ENCODE measurements at places on chromosomes 3 and 15. TPM values are rescaled to one million over a fixed set of nuclear protein-coding genes. Genes with fewer than 3 reads are reported as not detected.
A peak's percentile ranks its signal among the peaks of the same experiment; 100 is the strongest.

DNA sequence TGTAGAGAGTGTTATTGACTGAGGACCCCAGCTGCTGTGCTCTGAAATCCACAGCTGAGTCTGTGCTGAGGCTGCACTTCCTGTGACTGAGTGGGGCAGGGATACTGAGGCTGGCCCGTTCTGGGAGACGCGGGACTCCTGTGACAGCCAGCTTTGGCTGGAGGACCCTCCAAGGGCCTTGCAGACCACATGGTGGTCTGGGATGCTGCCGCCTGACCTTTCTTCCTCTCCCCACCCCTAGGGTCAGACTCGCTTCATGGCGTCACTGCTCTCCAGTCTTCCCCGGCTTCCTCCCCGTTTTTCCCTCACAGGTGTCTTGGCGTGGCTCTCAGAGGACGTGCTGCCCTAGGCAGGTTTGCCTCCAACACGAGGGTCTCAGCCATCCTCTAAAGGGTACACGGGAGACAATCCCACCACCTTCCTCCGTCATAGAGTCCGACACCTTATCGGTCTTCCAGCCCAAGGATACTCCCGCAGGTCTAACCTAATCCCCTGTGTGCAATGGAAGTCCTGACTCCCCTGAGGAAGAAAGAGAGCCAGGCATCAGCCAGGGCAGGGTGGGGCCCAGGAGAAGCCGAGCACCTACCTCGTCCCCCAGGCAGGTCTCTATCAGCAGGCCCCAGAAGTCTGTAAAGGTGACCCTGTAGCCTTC is 19.9 kb upstream of the EHD4 start:
- H3K36me3 ChIP-seq = no peaks in the 10 kb centered on the region
- H3K27ac ChIP-seq = no peak overlapping the region
- H3K27me3 ChIP-seq = peaks cover 9% of the 10 kb centered on the region
- no peak for DNase-seq

GRCh38 chr15:25240461-25241021 is 198.3 kb downstream of the UBE3A start:
- H3K36me3 ChIP-seq = no peaks in the 10 kb centered on the region
- no peak overlapping the region for H3K4me3 ChIP-seq
- no peak overlapping the region for H3K27ac ChIP-seq
- no peaks in the 10 kb centered on the region for H3K4me1 ChIP-seq
- H3K27me3 ChIP-seq = no peaks in the 10 kb centered on the region
- DNase-seq = no peak

Gene FOXB1
- not detected for total RNA-seq

GRCh38 chr15:65827065-65827464 is 35.0 kb upstream of the DENND4A start:
- no peaks in the 10 kb centered on the region for H3K27me3 ChIP-seq
- no peak overlapping the region for H3K4me3 ChIP-seq
- no peak overlapping the region for H3K27ac ChIP-seq
- H3K4me1 ChIP-seq = peaks cover 53% of the 10 kb centered on the region
- no peaks in the 10 kb centered on the region for H3K36me3 ChIP-seq

DNA sequence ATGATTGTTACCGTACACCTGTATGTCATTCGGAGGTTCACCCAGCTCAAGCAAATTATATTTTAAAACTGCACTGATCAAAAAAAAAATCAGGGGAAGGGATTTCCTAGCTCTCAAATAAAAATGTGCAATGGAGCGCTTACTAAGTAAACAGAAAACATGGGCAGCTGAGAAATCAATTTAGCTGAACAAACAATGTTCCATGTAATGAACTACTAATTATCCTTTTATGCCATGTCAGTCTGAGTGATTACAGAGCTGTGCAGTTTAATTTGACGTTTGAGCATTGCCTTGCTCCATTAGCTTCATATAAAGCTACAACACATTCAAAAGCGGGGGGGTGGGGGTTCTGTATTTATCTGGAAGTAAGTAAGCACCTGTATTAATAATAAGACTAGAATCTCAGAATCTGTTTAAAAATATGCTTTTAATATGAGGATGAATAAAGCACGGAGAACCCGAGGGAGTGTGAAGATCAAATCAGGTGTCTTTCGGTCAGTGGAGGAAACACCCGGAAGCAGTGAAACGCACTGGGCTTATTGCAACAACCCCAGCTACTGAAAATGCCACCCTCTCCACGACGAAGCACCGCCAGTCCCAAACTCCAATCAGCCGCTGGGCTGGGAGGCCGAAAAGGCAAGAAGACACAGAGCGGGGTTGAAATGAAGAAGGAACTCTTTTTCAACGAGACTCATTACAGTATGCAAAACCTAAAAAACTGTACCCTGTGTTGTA is 196.5 kb upstream of the ATP11B start:
- no peaks in the 10 kb centered on the region for H3K4me1 ChIP-seq
- no peak overlapping the region for H3K27ac ChIP-seq
- no peak for DNase-seq
- no peak overlapping the region for H3K4me3 ChIP-seq
- no peaks in the 10 kb centered on the region for H3K27me3 ChIP-seq

Gene HTR3E
- not detected for total RNA-seq

- H3K4me1 ChIP-seq = peaks cover 13% of the 10 kb centered on the region
- no peak overlapping the region for H3K4me3 ChIP-seq
- no peaks in the 10 kb centered on the region for H3K27me3 ChIP-seq
- peaks cover 4% of the 10 kb centered on the region for H3K36me3 ChIP-seq
- H3K27ac ChIP-seq = no peak overlapping the region
Measured at GRCh38 chr3:16419640-16420241, 93.8 kb downstream of the RFTN1 start.

DNA sequence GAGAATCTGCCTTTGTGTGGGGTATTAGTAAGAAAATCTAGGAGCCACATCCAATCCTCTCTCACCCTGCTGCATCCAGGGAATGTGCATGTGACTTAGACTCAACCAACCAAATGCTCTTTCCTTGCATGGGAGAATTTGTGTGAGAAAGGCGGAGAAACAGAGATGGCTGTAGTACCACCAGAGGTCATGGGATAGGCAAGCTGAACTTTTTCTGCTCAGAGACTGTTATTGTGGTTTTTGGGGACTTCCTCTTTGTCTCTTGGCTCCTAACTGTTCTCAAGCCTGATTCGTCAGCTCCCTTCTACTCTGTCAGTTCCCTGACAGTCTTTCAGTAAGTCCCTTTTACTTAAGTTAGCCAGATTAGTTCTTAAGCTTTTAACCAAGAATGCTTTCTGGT is 2.6 kb upstream of the ZSCAN2 start:
- H3K27me3 ChIP-seq = no peaks in the 10 kb centered on the region
- DNase-seq = peak; percentile 86
- peaks cover 19% of the 10 kb centered on the region for H3K4me1 ChIP-seq
- H3K27ac ChIP-seq = peak overlapping the region; percentile 74
- no peaks in the 10 kb centered on the region for H3K36me3 ChIP-seq
- no peak overlapping the region for H3K4me3 ChIP-seq

GRCh38 chr3:11362600-11362999 is 90.4 kb downstream of the ATG7 start:
- no peak overlapping the region for H3K4me3 ChIP-seq
- no peak overlapping the region for H3K27ac ChIP-seq
- no peaks in the 10 kb centered on the region for H3K4me1 ChIP-seq
- H3K27me3 ChIP-seq = no peaks in the 10 kb centered on the region

GRCh38 chr3:123774474-123774873 is 109.7 kb downstream of the MYLK start:
- DNase-seq = no peak
- H3K27me3 ChIP-seq = no peaks in the 10 kb centered on the region
- H3K4me3 ChIP-seq = no peak overlapping the region
- H3K27ac ChIP-seq = no peak overlapping the region
- H3K36me3 ChIP-seq = no peaks in the 10 kb centered on the region

DNA sequence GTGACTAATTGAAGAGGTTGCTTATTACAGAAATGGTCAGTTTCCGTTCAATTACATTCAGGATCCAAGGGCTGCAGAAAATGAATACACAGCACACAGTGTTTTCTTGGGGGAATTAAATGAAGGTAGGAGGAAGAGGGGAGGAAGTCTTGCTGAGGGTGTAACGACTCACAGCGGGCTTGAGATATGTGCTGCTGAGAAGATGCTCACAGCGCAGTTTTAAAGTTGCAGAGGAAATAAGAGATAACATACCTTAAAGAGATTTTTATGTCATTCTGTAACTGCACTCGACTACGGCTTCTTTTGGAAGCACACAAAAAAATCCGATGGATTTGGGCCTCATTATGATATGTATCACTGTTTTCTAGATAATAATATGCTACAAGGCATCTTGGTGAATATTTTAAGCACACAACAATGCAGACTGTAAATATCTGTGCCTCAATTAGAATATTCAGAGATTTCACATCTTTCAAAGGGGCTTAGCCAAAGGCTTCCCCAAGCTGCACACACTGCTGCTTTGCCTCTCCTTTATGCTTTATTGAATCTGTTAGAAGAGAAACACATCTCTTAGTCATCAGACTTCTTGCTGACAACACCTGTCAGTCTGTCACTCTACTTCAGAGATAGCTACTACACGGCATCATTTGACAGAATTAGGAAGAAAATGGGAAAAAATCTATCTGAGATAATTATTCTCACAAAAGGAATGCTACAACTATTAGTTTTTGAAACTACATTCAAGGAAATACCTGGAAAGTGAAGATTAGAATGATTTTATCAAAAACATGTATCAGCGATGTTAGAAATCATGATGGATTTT is 773.2 kb downstream of the OTOL1 start:
- no peak overlapping the region for H3K27ac ChIP-seq
- H3K36me3 ChIP-seq = no peaks in the 10 kb centered on the region
- no peaks in the 10 kb centered on the region for H3K27me3 ChIP-seq

DNA sequence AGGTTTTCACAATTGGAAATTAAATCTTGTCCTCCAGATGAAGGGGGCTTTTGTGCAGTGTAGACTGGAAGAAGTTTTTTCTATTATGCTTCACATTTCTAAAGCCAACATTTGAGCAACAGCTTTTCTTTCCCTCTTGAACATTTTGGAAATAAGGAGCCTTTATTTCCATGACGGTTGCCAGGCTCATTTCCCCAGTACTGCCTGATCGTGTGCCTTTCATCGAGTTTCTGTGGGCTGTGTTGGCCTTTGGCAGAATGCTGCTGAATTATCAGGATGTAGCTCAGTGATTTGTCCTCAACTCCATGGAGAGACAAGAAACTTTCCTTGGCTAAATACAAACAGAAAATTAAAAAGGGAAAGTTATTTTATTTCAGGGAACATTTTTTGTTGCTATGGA is 314.8 kb upstream of the LRRC3B start:
- H3K27ac ChIP-seq = no peak overlapping the region
- no peaks in the 10 kb centered on the region for H3K4me1 ChIP-seq
- H3K4me3 ChIP-seq = no peak overlapping the region
- H3K36me3 ChIP-seq = no peaks in the 10 kb centered on the region
- DNase-seq = no peak
- H3K27me3 ChIP-seq = no peaks in the 10 kb centered on the region

Gene ZSCAN2
- total RNA-seq = 16.2 TPM

GRCh38 chr3:159322322-159322939 is 520.6 kb downstream of the MFSD1 start:
- H3K27me3 ChIP-seq = no peaks in the 10 kb centered on the region
- DNase-seq = peak; percentile 2
- H3K4me1 ChIP-seq = no peaks in the 10 kb centered on the region

GRCh38 chr3:190807719-190808375 is 54.6 kb downstream of the GMNC start:
- no peaks in the 10 kb centered on the region for H3K4me1 ChIP-seq
- no peak overlapping the region for H3K27ac ChIP-seq
- DNase-seq = no peak

- H3K27me3 ChIP-seq = no peaks in the 10 kb centered on the region
- H3K36me3 ChIP-seq = no peaks in the 10 kb centered on the region
- no peaks in the 10 kb centered on the region for H3K4me1 ChIP-seq
- DNase-seq = no peak
Measured at GRCh38 chr3:117708601-117709000, 999.0 kb downstream of the TUSC7 start.

DNA sequence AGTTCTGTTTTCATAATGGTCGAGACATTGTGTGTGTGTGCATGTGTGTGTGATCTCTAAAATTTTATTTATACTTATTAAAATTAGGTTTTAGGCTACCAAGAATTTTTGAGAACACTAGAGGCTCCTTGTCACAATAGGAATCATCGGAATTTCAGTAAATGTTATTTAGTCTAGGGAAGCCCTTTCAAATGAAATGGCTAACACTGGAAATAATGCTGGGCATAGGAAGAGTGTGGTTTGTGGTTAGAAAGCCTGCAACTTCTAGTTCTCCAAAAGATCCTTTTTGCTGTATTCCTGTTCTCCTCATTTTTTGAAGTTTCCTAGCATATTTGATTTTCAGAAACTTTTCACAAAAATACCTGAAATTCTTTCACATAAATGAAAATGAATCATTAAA is 92.5 kb upstream of the MBNL1 start:
- no peaks in the 10 kb centered on the region for H3K36me3 ChIP-seq
- H3K4me1 ChIP-seq = no peaks in the 10 kb centered on the region
- H3K27me3 ChIP-seq = no peaks in the 10 kb centered on the region
- no peak overlapping the region for H3K4me3 ChIP-seq
- H3K27ac ChIP-seq = no peak overlapping the region
- no peak for DNase-seq

GRCh38 chr3:10744098-10744465 is 71.9 kb upstream of the SLC6A11 start:
- DNase-seq = no peak
- no peaks in the 10 kb centered on the region for H3K36me3 ChIP-seq
- H3K27me3 ChIP-seq = no peaks in the 10 kb centered on the region

DNA sequence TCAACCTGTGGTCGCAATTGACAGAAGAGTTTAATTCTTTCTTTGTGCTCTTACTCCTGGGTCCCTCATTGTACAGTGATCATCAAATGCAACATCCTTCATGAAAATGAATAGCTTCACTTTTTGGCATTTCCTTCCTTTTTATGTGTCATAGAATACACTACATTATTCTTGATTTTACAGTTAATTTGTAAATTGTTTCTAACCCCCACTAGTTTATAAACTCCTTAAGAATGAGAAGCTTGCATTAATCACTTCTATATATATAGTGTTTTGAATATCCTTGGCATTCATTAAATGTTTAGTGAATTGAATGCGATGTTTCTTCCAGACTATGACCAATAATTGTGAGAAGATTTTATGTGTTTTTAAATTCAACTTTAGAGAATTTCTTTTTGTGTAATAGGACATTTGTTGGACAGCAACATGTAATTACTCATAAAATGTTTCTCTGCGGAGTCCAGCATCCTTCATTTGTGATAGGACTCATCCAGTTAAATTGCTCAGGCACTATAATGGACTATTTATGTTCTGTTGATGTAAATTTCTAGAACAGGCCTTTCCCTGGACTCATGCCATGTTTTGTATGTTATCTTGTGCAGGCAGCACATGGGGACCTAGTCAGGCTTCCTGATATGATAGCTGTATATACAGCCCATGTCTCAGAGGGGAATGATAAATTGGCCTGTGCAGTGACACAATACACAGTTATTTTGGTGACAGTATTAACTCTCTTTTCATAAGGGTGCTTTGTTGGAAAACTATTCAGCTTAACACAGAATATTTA is 51.3 kb downstream of the MBNL1 start:
- peaks cover 4% of the 10 kb centered on the region for H3K36me3 ChIP-seq
- no peak for DNase-seq
- peak overlapping the region; percentile 11 for H3K27ac ChIP-seq
- H3K4me3 ChIP-seq = no peak overlapping the region
- H3K4me1 ChIP-seq = peaks cover 58% of the 10 kb centered on the region
